Muscle of leg (tissue), 16 donors: ENCODE measurements at places on chromosomes 7 and 10. TPM values are rescaled to one million over a fixed set of nuclear protein-coding genes. Genes with fewer than 3 reads are reported as not detected.
A peak's percentile ranks its signal among the peaks of the same experiment; 100 is the strongest.

The CPVL gene
- 24.8 TPM for total RNA-seq

The MMP21 gene
- total RNA-seq: 0.18 TPM

The PNLIP gene
- 0.18 TPM for total RNA-seq

GRCh38 chr10:62638062-62638477 is 166.4 kb upstream of the ADO start:
- no peaks in the 10 kb centered on the region for H3K36me3 ChIP-seq
- peaks cover 8% of the 10 kb centered on the region for H3K4me1 ChIP-seq
- no peak overlapping the region for H3K4me3 ChIP-seq
- H3K27me3 ChIP-seq: no peaks in the 10 kb centered on the region

- no peak overlapping the region for H3K4me3 ChIP-seq
- H3K27me3 ChIP-seq: no peaks in the 10 kb centered on the region
- no peak overlapping the region for H3K27ac ChIP-seq
- no peaks in the 10 kb centered on the region for H3K36me3 ChIP-seq
- no peak for DNase-seq
- no peaks in the 10 kb centered on the region for H3K4me1 ChIP-seq
Measured at GRCh38 chr7:13155188-13155587, 467.8 kb downstream of the ARL4A start.

- no peak for DNase-seq
- H3K4me1 ChIP-seq: no peaks in the 10 kb centered on the region
- no peaks in the 10 kb centered on the region for H3K36me3 ChIP-seq
- no peak overlapping the region for H3K4me3 ChIP-seq
- no peaks in the 10 kb centered on the region for H3K27me3 ChIP-seq
- no peak overlapping the region for H3K27ac ChIP-seq
Measured at GRCh38 chr10:53579773-53580172, 807.2 kb upstream of the MBL2 start.

The GPR37 gene
- total RNA-seq: 16.9 TPM

The GNGT1 gene
- total RNA-seq: not detected

GRCh38 chr10:98262571-98262970 is 5.4 kb downstream of the LOXL4 start:
- peaks cover 9% of the 10 kb centered on the region for H3K27me3 ChIP-seq
- no peak overlapping the region for H3K27ac ChIP-seq
- no peak for DNase-seq
- H3K4me3 ChIP-seq: no peak overlapping the region
- no peaks in the 10 kb centered on the region for H3K36me3 ChIP-seq

GRCh38 chr7:74495112-74496086 is 41.7 kb downstream of the GTF2IRD1 start:
- H3K4me1 ChIP-seq: peaks cover 20% of the 10 kb centered on the region
- H3K4me3 ChIP-seq: no peak overlapping the region
- peaks cover 2% of the 10 kb centered on the region for H3K36me3 ChIP-seq
- no peak for DNase-seq
- H3K27ac ChIP-seq: no peak overlapping the region
- H3K27me3 ChIP-seq: no peaks in the 10 kb centered on the region

The SERPINE1 gene
- total RNA-seq: 1.6 TPM

DNA sequence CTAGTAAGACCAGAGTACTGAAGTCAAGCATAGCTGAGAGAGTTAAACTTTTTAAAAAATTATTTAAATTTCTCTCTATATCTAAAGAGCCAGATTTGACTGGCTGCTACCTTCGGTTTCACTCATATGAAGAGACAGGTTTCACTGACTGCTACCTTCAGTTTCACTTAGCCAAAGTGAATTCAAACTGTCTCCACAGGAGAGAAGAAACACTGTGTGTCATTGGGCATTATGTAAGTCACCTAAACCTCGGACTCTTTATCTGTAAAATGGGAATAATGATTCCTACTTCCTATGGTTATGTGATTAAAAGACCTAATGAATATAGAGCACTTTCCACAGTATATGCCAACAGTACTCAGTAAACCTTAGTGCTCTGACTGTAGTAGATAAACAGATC is 41.6 kb upstream of the MET start:
- no peak for DNase-seq
- no peaks in the 10 kb centered on the region for H3K36me3 ChIP-seq
- H3K27me3 ChIP-seq: no peaks in the 10 kb centered on the region

The RGR gene
- total RNA-seq: 11.9 TPM

The GPER1 gene
- total RNA-seq: 9.6 TPM

DNA sequence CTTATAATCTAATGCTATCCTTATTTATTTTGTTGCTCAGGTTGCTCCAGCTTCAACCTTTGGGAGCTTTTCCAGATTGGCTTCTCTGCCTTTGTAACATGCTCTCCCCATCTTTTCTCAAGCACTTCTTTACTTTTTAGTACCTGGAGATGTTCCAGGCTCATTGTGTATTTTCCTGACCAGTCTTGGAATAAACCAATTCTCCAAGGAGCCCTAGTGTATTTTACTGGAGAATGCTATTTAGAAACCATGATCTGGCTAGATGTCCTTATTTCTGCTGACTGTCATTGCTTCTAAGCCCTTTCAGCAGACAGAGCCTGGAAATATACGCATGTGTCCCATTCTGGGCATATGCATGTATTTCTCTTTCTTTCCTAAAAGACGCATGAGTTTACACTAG is 95.7 kb downstream of the EMX2 start:
- no peak overlapping the region for H3K4me3 ChIP-seq
- peak; percentile 89 for DNase-seq
- H3K4me1 ChIP-seq: peaks cover 2% of the 10 kb centered on the region
- H3K27ac ChIP-seq: peak overlapping the region; percentile 17

- DNase-seq: no peak
- H3K27me3 ChIP-seq: peaks cover 2% of the 10 kb centered on the region
- no peak overlapping the region for H3K27ac ChIP-seq
- peaks cover 6% of the 10 kb centered on the region for H3K4me1 ChIP-seq
- no peaks in the 10 kb centered on the region for H3K36me3 ChIP-seq
Measured at GRCh38 chr10:79053481-79054202, 15.1 kb upstream of the ZMIZ1 start.

The GIMAP1 gene
- total RNA-seq: 3.1 TPM

DNA sequence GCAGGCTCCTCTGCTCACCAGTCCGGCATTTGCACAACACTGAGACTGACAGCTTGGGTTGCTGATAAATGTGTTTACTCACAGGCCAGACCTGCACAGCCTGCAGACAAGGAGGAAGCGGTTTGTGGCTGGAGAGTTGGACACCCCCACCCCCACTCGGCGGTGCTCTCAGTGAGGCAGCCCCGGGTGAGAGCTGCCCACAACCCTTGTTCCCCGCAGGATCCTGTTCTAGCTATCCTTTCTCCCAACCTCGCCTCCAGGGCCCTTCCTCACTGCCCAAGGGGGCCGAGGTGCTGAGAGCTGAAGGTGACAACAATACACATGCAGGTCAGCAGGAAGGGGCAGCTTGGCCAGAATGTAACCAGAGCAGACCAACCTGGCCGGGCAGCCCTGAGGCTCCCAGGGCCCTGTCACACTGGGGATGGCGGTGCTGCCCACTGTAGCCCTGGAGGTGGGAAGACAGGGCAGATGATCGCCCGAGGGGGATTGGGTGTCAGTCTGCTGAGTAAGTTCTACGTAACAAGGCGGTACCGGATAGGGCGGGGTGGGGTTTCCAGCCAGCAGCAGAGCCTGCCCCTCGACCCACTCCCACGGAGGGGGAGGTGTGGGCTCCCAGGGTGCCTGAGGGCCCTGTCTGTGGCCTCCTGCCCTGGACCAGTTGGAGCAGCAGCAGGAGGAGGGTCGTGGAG is 2.1 kb upstream of the ADAM8 start:
- H3K27me3 ChIP-seq: peaks cover 39% of the 10 kb centered on the region
- H3K36me3 ChIP-seq: peaks cover 44% of the 10 kb centered on the region
- H3K4me1 ChIP-seq: peaks cover 6% of the 10 kb centered on the region
